ENCODE measurements at places on chromosomes 1 and 21. TPM values are rescaled to one million over a fixed set of nuclear protein-coding genes. Genes with fewer than 3 reads are reported as not detected.

Gene RIPPLY3
- not detected for total RNA-seq

Gene WDR64
- not detected for total RNA-seq

Gene CADM3
- total RNA-seq = 0.07 TPM

Gene DMRTB1
- total RNA-seq = not detected

Gene SPATC1L
- total RNA-seq = 3.8 TPM

Gene LELP1
- not detected for total RNA-seq

Gene CRP
- total RNA-seq = not detected

Gene UBE2U
- not detected for total RNA-seq

Gene LCE1E
- not detected for total RNA-seq

DNA sequence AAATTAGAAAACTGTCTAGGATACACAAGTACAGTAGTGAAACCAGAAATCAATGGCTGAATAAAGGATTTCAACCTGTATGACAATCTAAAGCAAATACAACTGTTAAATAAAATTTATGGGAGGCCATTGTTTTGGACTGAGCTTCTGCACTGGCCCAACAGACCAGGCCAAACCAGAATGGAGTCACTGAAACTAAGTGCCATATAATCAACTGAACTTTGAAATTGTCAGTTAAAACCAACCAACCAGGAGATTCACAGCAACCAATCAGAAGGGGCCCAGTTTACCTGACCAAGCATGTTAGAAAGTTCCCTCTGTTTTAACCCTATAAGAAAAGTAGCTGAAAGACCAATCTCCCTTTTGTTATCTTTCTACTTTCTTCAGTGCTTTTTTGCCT, 30.5 kb upstream of the SOAT1 start:
- DNase-seq = no peak

DNA sequence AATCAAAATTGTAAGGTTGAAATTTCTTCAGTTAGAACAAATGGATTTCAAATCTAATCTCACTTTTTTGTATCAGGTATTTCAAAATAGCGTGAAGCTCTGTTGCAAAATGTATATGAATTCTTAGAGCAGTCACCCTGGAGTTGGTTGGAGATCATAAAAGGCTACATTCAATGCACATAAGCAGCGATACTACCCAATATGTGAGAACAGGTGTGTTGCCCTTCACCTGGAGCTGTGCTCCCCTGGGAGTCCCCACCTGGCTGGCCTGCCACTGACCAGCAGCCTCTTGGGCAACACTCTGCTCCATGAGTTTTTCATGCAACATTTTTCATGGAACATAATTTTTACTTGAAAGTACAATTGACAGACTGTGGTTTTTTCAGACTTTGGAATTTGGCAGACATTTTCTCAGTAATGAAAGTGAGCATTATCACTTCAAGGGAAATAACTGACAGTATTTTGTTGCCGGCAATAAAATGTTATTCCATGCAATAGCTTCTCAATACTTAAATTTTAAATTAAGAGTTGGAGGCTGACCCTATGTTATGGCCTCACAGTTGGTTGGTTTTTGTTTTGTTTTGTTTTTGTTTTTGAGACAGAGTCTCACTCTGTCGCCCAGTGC, 95.1 kb downstream of the ST3GAL3 start:
- DNase-seq = no peak

DNA sequence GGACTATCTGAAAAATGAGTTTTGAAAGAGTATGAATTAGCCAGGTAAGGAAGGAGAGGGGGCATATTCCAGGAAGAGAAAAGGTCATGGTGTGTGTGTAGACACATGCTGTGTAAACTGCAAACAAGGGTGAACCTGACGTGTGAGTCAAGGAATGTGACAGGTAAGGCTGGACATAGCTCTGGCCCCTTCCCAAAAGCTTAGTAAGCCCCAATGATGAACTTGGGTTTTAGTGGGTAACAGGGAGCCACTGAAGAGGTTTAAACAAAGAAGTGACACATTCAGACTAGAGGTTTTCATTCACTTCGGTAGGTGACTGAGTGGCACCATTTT, 36.7 kb downstream of the EGLN1 start:
- DNase-seq = no peak

DNA sequence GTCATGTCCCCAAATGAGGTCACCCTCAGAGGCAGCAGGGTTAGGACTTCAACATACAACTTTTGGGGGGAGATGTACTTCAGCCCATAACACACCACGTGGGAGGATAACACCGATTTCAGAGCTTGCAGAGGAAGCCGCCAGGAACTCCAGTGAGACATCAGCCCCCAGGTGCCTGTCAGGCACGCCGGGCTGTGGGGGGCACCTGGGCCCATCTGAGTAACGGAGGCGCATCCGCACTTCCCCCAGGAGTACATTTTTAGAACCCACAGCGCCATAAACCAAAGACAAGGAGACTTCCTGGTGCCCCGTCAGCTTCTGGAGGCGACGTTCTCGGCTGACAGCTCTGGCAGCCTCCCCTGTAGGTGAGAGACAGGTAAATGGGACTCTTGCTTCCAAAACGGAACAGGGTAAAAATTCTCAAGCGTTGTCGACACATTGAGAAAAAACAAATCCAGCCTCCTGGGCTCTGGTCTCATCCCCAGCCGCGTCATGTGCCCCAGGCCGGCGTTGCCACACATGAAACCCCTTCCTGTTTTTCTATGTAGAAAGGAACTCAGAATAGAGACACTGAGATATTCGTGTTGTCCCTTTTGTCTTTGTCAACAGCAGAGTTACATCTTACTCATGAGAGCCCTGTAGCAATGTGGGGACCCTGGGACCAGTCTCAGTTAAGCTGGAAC, 93.3 kb downstream of the PDE9A start:
- DNase-seq = no peak

GRCh38 chr21:34900376-34900775, 148.7 kb downstream of the RUNX1 start:
- DNase-seq = no peak

- no peak for DNase-seq
These were observed 11.1 kb downstream of the LEMD1 start for GRCh38 chr1:205410581-205411298.

DNA sequence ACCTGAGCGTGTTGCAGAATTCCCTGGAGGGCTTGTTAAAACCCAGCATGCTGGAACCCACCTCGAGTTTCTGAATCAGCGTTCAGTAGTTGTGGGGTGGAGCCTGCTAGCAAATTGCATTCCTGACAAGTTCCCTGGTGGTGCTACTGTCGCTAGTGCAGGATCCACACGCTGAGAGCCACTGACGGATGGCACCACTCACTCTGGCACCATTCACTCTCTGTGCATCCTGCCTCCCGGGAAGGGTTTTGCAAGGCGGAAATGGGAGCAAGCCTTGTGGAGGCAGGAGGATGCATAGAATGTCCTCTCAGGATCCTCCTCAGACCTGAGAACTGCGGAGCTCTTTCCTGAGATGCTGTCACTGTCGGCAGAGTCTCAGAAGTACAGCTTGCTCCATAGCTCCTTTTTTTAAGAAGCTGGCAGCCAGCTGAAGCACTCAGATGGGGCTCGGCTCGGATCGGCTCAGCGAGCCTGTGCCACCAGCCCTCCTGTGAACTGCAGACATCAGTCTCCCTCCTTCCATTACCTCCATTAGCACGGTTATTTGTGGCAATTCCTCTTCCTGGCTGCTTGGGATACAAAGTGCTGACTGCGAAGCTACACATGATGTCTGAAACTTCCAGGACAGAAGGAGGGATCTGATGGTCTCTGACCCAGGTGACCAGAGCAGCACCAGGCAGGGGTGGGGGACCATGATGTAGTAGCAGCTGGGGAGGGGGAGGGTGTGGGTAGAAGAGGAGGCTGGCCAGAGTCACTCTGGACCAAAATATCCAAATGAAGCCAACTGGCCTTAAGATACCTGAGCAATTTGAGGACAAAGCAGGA, 89.6 kb downstream of the C1orf94 start:
- no peak for DNase-seq

DNA sequence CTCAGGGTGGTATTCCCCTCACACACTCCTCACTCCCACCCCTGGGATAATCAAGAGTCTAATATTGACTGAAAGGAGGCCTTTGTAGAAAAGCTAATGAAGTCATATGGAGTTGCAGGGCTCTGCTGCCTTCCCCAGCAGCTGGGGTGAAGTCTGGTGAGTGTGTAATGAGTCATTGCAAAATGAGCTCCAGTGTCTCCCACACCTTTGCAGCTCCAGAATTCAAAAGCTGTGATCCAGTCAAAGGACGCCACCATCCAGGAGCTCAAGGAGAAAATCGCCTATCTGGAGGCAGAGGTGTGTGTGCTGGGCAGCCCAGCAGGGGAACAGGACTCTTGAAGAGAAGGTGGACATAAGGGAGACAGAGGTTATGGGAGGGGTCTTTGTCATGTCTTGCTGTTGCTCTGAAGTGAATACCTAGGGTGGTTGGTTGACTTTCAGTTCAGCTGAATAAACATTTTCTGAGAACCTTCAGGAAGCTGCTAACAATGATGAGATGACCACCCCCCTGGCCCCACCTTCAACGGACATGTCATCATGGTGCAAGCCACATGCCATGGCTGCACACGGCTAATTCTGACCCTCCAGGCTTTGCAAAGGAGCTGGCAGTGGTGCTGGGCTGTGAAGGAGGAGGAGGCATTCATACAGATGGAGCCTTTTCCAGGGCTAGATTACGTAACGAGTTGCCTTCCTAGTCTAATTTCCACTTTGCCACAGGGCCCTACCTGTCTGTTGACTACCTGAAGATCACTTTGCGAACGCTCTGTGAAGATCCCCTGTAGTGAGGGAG, 32.2 kb upstream of the SNX27 start:
- DNase-seq = no peak

- no peak for DNase-seq
These were observed 6.1 kb downstream of the B3GALT6 start for GRCh38 chr1:1237874-1238701.

GRCh38 chr21:37429356-37429755, 62.8 kb downstream of the DYRK1A start:
- no peak for DNase-seq

GRCh38 chr1:182962554-182963115, 9.7 kb upstream of the SHCBP1L start:
- peak; percentile 80 for DNase-seq

- DNase-seq = no peak
These were observed 41.0 kb downstream of the NRIP1 start for GRCh38 chr21:15023776-15024175.

- no peak for DNase-seq
These were observed 15.3 kb downstream of the NUDC start for GRCh38 chr1:26936823-26937222.

DNA sequence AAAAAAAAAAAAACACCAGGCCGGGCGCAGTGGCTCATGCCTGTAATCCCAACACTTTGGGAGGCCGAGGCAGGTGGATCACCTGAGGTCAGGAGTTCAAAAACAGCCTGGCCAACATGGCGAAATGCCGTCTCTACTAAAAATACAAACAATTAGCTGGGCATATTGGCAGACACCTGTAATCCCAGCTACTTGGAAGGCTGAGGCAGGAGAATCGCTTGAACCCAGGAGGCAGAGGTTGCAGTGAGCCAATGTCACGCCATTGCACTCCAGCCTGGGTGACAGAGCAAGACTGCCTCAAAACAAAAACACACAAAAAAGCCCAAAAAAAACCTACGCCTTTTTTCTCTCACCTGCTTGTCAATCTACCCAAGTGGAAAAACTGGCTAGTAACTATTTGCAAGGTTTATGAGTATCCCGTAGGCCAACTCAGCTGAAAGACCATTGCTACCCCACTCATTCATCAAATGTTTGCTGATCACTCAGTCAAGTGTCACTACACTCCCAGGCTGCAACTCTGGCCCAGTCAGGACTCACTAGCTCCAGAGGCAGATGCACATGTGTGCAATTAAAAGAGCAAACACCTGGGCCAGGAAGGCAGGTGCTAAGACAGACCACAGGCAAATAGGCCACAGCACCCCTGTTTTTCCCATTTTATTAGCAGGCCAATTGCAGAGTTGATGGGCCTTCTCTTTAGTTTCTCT, 2.0 kb downstream of the CSRP1 start:
- DNase-seq = no peak

DNA sequence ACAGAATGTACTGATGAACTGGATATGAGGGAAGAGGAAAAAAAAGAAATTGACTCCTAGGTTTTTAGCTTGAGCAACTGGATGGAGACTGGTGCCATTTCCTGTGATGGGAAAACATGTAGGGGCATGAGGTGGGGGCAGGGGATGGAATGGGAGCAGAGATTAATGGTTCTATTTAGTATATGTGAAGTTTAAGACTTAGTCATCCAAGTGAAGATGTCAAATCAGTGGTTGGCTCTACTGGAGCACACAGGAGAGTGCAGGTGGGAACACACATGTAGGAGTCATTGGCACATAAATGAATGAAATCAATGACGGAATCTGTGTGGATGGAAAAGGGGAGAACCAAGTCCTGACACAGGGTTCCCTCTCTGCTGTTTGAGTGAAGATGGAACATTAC, 224.4 kb upstream of the COA6 start:
- DNase-seq = no peak

GRCh38 chr1:1763657-1764621, 14.3 kb downstream of the NADK start:
- no peak for DNase-seq

DNA sequence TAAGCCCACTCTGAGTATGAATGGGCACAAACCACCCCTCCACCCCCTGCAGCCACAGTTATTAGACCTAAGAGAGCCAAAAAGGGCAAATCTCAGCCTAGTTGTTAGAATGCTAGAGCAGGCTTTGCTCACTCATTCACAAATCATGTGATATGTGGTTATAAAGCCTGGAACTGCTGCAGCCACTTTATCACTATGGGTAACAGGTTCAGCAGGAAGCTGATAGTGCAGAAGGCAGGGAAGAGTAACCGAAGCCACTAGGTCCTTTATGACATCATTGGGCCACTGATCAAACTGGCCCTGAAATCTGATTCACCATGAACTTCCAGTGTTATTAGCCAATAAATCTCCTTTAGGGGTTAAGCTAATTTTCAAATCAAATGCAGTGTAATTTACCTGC, 134.7 kb downstream of the GRIK1 start:
- no peak for DNase-seq
